Stimulated activated CD4-positive, alpha-beta T cell treated with anti-CD3 and anti-CD28 coated beads, Interleukin-12 subunit alpha, Interleukin-12 subunit beta, amount 100 ng/mL, for 4 hours (primary cell): ENCODE measurements at places on chromosomes 13 and 19.

DNA sequence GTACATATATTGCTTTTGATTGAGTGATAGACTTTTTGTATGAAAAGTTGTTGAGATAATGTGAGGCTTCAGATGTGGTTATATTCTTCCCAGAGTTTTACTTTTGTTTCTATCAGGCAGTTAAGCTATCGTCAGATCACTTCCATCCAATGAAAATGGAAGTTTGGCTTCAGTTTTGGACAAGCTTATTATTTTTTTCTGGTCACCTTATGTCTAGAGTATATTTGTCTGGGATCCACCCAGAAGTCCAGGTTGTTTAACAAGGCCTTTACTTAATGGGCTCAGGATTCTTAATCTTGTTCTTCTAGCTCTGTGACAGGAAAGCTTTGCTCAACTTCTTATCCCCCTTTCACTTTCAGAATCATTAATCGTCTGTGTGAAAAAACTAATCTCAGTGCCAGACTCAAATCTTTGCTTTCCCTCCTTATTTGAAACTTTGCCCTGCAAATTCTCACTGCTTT is 150.9 kb downstream of the PDS5B start:
- no peak for DNase-seq

DNA sequence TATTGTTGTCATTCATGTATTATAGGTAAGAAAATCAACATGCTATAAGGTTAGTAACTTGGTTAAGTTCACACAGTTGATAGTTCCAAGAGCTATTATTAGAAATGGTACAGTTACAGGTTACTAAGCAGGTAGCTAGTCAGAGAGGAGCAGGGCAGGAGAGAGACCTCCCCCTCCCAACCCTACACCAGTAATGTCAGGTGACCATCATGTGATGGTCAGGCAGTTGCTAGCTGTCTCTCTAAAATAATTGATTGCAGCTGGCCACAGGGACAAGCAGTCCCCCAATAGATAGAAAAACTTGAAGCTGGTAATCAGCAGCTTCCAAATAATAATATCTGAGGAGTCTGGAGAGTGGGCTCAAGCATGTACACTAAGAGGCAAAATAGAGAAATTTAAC is 14.6 kb downstream of the SLITRK1 start:
- DNase-seq: no peak

DNA sequence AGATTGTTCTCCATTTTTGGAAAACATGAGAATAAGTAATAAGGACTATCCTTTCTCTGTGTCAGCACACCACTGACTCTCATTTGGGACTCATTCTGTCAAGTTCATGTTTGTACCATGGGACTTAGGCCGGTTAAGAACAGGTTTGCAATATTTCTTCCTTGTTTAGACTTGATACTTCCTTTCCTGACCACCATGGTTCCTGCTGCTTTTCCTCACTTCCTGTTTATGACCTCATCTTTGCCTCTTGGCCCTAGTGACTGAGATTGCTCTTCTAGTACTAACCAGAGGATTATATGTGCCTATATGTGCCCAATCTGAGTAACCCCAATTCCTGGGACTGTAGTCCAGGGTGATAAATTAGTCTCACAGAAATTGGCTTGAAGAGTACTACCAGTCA is 32.5 kb upstream of the NDFIP2 start:
- no peak for DNase-seq

GRCh38 chr19:8423817-8424223 is 10.7 kb downstream of the MARCHF2 start:
- DNase-seq: no peak

- no peak for DNase-seq
These were observed 73.1 kb upstream of the MTIF3 start for GRCh38 chr13:27523346-27524073.
